B cell (primary cell): ENCODE measurements at places on chromosomes 5 and 9. TPM values are rescaled to one million over a fixed set of nuclear protein-coding genes. Genes with fewer than 3 reads are reported as not detected.

DNA sequence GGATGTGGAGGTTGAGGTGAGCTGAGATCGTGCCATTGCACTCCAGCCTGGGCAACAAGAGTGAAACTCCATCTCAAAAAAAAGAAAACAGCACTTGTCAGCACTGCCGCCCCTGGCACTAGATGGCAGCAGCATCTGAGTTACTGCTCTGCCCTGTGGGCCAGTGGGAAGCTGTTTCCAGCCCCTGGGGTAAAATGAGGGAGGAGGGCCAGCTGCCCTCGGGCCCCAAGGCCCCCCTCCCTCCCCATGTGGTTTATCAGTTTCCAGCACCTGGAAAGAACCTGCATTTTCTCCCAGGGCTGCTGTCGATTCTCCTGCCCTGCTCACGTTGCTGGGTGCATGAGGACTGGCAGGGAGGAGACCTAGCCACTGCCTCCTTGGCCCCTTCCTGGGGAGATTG, 13.2 kb upstream of the CEL start:
- no peak for DNase-seq

- no peak for DNase-seq
Measured at GRCh38 chr9:125674981-125675973, 31.7 kb downstream of the MAPKAP1 start.

PCDHB2 gene
- not detected in 2 replicates for total RNA-seq

- no peak for DNase-seq
Measured at GRCh38 chr5:156951359-156951758, 11.7 kb downstream of the TIMD4 start.

TLE1 gene
- total RNA-seq, result 27.6 and 33.5 TPM in 2 replicates

DNA sequence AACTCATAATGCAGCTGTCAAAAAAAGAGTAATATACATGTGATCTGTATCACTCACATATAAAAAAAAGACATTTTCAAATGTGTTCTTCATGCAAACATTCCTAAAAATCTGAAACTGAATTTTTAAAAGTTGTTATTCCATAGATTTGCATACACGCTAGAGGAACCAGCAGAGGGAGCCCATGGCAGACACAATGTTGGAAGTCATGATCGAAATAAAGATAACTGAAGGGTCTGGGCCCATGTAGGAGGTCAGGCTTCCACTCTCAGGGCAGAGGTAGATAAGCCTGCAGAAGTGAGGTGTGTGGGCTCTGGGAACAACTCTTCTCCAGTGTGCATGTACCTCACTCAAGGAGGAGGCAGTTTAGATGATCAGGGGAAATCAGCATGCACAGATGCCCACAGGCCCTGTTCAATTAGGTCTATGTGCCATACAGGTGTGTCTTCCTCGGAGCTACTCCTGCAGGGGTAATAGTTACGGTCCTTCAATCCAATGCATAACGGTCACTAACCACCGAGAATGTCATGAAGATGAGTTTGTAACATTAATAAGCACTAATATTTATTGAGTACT, 208.6 kb downstream of the EPB41L4A start:
- DNase-seq, result peak; percentile 33

PCDHB8 gene
- not detected in 2 replicates for total RNA-seq

DNA sequence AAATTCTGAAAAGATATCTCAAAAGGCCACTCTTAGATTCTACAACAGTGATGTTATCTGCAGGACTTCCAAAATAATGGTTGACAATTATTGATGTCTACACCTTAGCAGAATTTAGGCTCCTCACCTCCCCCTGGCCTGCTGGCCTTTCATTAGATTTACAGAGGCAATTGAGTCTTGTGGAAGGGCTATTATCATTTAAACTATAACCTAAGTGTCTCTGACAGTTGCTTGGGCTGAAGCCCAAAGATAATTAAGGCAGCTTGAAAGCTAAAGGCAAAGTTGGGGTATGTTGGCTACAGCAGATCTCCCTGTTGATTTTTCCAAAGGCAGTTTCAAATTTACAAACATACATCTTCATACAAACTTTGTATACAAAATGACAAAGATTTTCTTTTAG, 912.3 kb downstream of the TAF11L14 start:
- DNase-seq, result no peak
